Left forelimb (tissue), 1 donor: ENCODE measurements at places on chromosomes 6 and 20.

DNA sequence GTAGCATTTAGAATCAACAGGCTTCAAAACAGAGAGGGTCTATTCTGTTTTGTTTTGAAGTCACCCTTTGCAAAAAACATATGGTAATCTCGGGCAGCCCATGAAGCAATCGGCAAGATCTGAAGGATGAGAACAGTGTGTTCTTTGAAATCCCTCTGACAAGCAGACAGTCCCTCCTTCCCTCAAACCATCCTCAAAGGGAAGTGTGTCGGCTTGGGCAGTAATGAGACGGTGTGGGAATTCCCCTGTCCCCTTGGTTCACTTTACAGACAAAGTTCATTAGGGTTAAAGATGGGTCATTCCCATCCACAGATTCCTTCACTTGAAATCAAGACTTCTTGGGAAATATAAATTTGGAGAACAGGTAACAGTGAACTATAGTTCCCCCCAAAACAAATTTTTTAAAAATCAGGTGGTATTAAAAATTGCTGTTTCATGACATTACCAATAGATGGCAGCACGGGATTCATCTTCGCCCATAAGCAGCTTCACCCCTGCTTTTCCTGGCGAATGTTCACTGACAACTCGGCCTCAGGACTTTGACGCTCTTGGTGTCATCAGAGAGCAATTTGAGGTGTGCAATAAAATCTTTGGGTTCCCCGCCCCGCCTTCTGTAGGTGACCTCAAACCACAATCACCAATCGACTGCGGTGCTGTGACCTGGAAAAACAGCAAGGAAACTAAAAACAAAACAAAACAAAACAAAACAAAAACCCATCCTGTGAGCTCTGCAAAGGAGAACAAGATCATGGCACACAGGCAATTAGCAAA is 159.3 kb upstream of the TNFAIP3 start:
- no peak for DNase-seq

GRCh38 chr6:116369540-116369939 is 1.2 kb upstream of the DSE start:
- no peak for DNase-seq

- peak; percentile 14 for DNase-seq
Measured at GRCh38 chr6:389622-390021, 1.9 kb upstream of the IRF4 start.

DNA sequence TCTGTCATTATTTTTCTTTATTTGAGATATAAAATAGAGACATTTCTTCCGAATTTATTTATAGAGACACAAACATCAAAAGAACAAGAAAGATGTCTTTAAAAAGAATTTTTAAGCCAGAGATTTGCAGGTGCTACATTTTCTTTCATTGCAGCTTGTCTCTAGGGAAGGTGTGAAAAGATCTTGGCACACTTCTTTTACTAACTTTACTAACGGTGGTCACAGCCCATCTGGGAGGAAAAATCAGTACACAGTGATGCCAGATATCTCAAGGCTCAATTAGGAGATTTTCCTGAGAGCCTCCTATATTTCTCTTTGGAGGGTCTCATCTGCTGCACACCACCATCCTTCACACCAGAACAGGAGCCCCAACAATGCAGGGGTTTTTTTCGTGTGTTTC is 29.5 kb downstream of the ABRACL start:
- DNase-seq, result no peak

DNA sequence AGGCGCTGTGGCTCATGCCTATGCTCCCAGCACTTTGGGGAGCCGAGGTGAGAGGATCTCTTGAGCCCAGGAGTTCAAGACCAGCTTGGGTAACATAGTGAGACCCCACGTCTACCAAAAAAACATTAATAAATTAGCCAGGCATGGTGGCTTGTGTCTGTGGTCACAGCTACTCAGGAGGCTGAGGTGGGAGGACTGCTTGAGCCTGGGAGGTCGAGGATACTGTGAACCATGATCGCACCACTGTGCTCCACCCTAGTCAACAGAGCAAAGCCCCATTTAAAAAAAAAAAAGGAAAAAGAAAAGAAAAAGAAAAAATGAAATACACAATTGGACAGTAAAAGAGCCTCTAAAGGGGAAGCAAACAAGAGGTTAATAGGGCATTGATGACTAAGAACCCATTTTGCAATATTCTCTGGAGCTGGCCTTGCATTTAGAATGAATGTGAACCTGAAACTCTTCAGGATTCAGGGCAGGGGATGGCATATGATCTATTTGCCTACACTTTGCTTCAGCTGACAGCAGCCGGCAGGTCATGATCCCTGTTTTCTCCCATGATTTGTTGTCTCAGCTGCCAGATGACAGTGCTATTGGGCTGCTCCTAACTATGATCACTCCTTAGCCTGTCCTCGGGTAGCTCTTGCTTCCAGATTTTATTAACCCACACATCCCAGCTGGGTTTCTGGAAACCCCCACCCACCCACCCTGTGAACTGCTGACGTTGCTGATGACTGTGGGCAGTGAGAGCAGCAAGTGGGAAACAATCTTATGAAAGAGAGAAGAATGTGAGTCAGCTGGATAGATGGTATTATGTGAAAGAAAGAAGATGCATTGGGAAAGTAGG is 83.8 kb upstream of the ELOVL5 start:
- DNase-seq, result no peak

GRCh38 chr20:13220904-13221297 is at the start of gene ISM1:
Gene ISM1, plus strand, starts transcription at chr20:13221274. Its CDS starts 503 bp downstream, at chr20:13221777.
- peak; percentile 68 for DNase-seq

- DNase-seq, result no peak
Measured at GRCh38 chr20:31824554-31825313, 5.6 kb downstream of the MYLK2 start.

DNA sequence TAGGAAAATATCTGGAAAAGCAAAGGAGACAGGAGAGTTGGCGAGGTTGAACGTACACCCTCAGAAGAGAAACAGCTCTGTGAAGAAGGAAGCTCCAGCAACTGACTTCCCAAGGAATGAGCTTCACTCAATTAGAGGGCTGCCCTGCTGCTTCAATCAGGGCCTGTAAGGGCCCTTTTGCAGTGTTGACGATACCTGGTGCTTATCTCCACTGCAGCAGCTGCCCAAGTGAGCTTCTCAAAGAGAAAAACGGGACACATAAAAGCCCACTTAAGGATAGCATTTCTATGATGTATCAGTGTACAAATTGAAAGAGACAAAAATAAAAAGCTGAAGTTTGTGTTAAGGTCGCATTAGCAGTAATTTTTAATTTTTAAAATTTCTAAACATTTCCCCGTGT is 16.4 kb downstream of the SEC63 start:
- no peak for DNase-seq

DNA sequence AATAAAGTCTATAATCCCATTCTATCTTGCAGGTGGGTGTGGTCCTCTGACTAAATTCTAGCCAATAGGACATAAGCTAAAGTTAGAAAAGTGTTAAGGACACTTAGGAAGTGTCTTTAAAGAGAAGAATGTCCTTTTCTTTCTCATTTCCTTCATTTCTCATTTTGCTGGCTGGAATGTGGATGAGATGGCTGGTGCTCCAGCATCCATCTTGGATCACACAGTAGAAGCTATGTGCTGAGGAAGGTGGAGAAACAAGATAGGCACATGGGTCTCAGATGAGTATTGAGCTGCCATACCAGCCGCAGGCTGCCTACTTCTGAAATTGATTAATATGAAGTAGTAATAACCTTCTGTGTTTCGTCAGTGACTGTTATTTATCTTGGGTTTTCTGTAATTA is 289.0 kb downstream of the LRFN2 start:
- no peak for DNase-seq

DNA sequence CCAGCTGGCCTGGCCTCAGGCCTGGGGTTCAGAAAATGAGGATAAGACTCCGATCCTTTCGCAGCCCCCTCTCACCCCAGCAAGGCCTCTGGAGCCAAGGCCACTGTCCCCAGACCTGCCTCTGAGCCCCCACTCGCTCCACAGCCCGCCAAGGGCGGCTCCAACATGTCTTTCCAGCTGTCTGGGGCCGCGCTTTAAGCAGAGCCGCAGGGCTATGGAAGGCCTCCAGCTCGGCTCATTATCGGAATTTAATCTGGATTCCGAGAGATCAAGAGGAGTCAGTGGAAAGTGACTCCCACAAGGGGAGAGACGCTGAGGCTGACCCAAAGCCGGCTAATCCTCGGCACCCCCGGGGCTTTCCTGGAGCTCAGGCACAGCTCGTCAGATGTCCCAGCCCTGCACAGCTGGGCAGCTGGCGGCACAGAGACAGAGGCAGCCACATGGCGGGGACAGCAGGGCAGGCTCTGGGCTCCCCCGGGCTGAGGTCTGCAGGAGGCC is 41.8 kb downstream of the BMP7 start:
- DNase-seq, result peak; percentile 83

DNA sequence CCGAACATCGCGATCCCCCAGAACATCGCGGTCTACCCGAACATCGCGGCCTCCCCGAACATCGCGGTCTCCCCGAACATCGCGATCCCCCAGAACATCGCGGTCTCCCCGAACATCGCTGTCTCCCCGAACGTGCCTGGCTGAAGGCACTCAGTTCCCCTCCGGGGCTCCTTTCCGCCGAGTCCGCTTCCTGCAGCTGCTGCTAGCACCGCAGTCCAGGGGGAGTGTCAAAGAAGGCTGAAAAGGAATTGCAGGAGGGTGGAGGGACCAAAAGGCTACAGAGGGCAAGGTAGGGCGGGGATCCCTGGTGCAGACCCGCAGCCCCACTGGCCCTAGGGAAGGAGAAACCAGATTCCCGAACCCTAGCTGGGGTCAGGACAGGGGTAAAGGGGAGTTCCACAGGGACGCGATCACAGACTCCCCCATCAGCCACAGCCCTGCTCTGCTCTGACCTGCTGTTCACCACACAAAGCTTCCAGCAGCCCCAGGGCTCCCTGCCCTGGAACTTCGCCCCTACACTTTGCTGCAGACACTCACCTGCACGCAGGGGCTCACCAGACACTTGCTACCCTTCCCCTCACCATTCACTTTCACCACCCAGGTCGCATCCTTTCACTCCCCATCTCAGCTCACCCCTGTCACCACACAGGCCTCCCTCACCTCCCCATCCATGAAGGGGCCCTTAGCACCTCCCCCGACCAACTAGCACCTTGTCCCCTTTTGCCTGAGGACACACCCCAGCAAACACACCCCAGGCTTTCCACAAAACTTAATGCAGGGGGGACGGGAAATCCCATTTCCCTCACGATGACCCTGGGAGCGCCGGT is 1.7 kb downstream of the ULBP1 start:
- DNase-seq, result no peak

DNA sequence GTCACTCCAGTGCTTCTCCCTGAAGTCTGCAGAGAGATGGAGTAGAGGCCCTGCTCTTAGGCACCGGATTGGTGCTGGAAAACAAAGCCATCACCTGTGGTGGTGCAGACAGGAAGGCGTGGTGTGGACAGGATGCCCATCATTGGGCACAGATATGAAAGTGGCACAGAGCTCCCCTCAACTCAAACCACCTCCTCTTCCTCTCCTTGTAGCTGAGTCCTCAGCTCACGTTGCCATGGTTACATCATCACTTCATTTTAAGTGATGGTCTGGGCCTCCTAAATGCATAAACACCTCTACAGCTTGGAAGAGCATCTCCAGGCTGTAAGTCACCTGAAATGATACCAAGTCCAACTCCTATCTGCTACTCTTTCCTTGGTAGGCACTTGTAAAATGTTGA is 8.0 kb upstream of the RTF2 start:
- DNase-seq, result no peak

DNA sequence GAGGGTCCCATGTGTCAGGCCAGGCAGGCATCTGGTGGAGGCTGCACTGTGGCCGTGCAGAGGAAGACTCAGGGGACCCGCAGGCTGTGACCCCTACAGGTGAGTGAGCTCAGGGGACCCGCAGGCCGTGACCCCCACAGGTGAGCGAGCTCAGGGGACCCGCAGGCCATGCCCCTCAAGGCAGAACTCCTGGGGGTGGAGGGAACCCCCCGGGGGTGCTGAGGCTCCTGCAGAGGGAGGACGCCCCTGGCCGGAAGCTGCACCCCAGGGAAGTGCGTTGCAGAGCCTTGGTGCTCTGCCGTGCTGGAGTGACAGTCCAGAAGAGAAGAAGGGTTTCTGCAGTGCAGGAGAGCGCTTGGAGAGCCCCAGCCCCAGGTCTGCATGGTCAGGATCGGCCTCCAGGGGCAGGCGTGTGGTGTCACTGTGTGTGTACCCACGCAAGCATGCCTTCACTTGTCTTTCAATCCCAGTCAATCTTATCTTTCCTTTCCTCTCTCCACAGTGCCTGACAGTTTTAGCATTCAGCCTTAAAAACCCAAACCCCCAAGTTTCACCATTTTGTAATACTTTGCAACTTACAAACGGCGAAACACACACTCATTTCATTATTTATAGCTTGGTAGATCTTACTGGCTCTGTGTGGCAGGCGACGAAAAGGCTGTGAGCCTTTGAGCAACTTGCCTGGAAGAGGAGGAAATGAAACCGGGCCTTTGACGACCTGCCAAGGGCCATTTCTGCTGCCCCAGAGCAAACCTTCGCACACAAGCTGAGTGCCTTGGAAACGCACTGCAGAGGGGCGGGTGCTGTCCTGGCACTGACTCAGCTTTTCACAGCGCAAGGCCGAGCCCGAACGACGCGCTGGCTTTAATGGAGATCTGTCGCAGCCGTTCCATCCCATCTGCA is 101.4 kb upstream of the AGPAT4 start:
- peak; percentile 72 for DNase-seq

DNA sequence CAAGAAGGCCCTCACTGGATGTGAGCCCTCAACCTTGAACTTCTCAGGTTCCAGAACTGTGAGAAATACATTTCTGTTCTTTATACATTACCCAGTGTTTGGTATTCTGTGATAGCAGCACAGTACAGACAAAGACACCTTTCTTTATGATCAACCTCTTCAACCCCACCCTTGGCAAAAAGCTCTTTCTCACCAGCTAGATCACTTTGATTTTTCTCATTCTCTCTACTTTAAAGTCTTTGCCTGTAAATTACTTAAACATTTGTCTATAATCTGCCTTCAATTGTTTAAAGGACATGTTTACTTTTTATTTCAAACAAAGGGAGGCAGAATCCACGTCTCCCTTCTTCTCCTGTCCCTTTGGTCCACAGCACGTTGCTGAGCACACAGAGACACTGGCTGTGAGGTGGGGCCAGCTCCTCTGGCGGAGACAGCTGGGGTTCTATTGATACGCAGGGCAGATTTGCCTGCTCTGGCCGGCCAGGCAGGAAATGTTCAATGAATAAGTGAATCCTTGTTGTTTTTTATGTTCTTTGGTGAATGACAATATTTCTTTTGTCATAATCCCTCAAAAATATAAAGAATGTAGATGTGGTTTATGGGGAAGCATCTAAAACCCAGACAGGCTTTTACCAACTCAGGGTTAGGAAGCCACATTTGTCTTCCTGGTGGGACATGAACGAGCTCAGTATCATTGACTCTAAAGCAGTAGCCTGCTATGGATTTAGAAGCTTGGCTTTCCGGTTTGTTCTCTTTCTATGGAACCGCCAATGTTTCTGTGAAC is 52.9 kb downstream of the NEDD9 start:
- DNase-seq, result no peak
